ENCODE measurements at places on chromosomes 6 and 20.

DNA sequence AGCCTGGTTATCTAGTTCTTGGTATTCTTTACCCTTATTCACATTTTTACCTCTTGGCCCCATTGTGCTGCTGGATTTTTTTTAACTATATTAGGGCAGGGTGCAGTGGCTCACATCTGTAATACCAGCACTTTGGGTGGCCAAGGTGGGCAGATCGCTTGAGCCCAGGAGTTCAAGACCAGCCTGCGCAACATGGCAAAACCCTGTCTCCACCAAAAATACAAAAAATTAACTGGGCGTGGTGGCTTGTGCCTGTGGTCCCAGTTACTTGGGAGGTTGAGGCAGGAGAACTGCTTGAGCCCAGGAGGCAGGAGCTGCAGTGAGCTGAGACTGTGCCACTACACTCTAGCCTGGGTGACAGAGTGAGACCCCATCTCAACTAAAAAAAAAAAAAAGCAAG, 12.2 kb upstream of the TAF8 start:
- DNase-seq = no peak

DNA sequence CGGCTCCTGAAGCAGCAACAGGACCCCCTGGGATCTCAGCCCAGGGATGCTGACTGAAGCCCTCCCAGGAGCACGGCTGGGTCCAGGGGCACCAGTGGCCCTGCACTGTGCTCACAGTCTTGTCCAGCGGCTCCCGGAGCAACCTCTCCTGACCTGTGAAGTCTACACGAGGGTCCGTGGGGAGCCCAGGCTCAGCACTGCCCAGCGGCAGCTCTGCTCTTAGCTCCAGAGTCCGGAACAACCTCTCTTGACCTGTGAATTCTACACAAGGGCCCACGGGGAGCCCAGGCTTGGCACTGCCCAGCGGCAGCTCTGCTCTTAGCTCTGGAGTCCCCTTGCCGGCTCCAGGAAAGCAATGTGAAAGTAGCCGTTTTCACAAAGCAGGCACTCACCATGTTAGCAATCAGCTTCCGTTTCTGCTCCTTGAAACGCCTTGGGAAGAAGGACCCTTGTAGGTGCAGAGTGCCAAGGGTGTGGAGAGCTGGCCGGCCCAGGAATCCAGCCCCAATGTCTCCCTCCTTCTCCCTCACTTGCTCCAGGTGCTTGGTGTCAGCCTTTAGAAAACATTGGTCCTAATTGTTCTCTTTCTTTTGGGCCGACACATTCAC, 310.9 kb downstream of the CDH4 start:
- no peak for DNase-seq

DNA sequence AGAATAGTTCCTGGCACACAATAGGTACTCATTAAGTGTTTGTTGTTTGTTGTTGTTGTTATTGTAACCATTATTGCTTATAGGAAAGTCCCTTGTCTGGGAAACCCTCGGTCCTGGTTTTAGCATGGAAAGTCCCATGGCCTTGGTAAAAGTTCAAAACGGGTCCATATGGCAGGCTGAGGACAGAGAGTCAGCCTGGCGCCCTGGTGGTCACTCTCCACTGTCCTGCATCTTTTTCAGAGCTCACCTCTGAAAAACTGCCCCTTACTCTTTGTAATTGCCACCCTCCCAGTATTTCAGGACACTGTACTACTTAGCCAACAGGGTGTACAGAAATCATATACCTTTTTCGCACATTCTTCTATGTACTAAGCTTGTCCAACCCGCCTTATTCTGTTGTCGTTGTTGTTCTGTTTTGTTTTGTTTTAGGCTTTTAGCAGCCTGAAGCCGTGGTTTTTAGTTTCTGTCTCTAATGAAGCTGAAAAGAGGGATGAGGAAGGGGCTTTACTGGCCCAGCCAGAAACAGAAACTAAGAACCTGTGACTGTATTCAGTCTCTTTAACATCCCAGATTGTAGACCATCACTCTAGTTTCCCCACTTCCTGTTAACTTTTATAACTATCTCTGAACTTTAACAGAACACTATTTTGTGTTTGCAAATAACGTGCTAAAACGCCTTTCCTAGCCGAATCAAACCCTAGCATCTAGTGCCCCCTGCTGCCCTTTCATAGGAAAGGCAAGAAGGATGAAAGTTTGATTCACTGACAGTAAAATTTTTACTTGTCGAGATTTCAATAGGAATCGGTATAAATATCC, 7.6 kb upstream of the TMEM14A start:
- peak; percentile 22 for DNase-seq

DNA sequence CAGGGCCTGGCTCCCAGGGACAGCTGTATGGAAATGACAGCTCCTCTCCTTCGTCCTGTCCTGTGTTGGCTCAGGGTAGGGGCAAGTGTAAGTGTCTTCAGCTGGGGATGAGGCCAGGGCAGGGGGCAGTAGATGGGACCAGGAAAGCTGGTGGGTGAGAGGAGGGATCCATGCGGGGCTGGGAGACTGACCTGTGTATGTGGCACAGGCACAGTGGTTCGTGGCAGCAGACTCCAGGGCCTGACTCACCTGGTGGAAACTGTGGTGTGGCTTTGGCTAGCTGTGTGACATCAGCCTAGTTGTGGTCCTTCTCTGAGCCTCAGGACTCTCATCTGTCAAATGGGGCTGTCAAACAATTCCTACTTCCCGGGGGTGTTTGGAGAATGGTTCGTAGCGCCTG, 13.7 kb upstream of the SCRT2 start:
- DNase-seq = no peak

GRCh38 chr6:129504456-129504855, 205.5 kb downstream of the ARHGAP18 start:
- DNase-seq = no peak

DNA sequence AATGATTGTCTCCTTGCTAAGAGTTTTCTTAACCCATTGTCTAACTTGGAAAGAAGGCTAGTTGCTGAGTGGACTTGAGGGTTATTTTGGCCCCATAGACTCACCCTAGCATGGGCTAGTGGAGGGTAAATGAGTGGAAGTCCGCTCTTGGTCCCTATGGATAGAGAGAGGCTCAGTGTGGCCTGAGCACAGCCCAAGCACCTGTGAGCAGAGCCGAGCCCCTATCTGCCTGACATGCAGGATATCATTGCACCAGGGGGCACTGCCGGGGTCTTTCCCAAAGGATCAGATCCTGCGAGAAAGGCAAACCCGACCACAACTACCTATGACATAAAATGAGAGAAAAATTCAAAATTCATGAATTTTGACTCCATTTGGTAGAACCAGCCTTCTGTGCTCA, 70.6 kb upstream of the GGTLC1 start:
- no peak for DNase-seq

DNA sequence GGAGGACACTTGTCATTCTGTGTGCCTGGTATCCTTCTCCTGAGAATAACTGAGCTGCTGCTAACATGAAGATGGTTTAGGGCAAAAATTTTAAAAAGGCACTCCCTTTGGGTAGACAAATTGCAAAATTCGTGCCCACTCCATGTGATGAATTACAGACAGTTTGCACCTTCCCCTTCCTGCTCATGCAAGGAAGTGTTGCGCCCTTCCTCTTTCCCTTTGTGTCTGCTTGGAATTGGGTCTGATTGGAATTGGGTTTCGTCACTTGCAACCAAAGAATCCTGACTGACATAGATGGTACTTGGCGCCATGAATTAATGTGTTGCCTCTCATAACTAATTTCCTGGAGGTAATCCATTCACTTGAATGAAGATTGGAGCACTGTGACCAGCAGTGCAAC, 62.3 kb upstream of the SHLD1 start:
- DNase-seq = no peak

- no peak for DNase-seq
These were observed 33.2 kb upstream of the PHACTR3 start for GRCh38 chr20:59571151-59571550.

DNA sequence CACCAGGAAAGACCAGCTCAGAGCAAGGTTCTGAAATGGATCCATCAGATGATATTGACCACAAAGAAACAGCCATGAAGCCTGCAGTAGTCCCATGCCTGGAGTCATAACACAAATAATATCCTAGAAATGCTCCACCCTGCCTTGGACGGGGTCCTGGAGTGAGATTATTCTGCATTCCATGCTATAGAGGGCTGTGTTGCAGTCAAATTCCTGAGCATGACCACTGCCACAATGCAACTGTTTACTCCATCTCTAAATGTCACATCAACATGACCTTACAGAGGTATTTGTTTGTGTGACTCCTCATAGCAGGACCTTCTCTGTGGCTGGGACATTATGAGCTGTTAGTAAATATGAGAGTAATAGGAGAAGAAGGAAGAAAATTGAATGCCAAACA, 257.5 kb upstream of the TCF21 start:
- DNase-seq = no peak

DNA sequence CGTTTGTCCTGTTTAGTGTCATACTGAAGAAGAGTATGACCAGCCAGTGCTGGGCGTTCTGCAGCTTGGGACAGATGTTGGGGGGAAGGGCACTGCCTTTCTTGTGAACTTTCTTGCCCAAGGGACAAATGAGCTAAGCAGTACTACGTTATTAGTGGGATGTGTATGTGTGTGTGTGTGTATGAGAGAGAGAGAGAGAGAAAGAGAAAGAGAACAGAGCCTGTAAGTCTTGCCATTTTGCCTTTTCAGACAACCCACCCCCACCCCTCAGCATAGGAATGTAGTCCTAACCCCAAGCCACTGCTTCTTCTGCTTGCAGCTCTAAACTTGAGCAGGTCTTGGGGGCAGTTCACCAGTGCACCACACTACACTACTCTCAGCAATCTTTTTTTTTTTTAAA, 45.5 kb downstream of the E2F3 start:
- no peak for DNase-seq

DNA sequence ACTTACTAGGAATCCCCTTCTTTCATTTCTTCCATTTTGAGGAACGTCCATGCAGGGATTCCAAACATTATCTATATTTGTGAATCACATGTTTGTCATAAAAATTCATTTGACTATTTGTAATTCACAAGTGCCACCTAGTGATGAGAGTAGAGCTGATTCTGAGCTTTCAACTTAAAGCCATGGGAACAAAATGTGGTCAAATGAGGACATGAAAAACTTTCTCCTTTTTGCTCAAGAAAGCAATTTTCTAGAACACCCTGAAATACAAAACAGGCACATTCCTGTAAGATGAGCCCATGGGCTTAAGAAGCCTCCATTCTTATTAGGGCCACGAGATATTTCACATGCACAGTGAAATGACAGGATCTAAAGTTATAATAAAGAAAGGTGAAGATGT, 12.3 kb downstream of the MAP3K7 start:
- no peak for DNase-seq

DNA sequence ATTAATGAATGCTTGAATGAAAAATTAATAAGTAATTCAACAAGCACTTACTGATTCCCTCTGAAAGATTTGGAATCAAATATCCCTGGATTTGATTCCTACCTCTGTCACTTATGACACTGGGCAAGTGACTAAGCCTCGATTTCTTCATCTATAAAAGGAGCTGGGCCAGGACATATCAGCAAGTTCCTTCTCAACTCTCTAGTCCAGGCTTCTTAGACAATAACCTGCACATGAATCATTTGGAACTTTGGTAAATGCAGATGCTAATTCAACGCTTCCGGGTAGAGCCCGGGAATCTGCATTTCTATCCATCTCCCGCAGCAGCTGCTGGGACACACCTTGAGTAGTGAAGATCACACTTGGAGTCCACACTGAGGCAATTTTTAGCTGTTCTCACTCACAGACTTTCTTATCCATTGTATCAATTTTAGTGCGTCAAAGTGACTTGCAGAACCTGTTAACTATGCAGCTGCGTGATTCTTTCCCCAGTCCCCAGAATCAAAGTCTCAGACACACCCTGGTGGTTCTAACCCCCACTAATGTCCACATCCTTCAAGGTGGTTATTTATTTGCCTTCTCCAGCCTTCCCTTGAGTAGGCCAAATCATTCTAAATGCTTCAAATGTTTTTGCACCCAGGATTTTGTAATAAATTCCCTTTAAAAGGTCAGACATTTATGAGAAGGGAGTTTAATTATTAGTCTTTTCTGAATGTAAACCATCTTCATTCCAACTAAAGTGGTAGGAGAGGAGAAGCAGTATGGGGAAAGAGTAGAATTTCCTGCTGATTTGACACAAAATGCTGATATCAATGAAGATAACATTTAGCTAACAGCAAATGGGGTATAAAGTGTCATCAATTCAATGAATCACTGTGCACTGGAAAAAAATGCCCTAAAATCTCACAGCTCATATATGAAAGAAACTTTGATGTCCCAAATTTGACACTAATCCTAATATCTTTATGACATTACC, 26.0 kb upstream of the CCND3 start:
- no peak for DNase-seq

GRCh38 chr6:3962291-3963280, 113.4 kb downstream of the FAM50B start:
- no peak for DNase-seq

- DNase-seq = no peak
These were observed 21.0 kb upstream of the ATXN1 start for GRCh38 chr6:16782278-16782677.

- no peak for DNase-seq
These were observed 45.3 kb downstream of the RRBP1 start for GRCh38 chr20:17636523-17637412.

- DNase-seq = no peak
These were observed 158.2 kb upstream of the SUPT3H start for GRCh38 chr6:45535933-45536332.

DNA sequence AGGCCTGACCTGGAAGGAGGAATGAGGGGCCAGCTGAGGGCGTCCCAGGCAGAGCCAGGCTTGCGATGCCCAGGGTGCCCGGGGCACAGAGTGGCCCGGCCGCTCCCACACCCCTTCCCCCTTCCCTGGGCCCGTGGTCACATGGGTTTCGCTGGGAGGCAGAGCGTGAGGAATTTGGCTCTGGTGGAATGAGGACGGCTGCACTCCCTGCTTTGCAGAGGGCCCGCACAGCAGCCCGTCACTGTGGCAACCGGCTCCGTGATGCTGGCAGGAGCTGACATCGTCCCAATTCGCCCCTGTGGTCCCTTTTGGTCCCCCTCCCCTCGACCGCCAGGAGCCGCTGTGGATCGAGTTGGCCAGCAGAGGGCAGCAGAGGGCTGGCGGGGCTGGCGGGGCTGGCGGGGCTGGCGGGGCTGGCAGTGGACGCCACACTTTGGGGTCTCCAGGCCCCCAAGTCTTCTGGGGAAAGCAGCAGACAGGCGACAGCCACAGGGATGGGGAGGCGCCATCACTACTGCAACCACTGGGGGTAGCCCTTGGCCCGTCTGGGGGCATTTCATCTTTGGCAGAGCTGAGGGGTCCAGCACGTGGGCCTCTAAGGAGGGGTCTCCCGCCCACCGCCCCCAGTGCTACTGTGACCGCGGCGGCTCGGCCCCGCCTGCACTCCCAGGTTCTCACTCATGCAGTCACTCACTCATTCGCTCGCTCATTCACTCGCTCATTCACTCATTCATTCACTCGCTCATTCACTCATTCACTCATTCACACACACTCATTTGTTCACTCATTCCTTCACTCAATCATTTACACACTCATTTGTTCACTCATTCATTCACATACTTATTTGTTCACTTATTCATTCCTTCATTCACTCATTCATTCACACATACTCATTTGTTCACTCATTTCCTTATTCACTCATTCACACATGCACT, 49.7 kb upstream of the BHLHE23 start:
- DNase-seq = peak; percentile 45

GRCh38 chr20:63471981-63472831, at the start of gene KCNQ2:
Gene KCNQ2, minus strand, starts transcription at chr20:63472655. Its CDS starts 192 bp downstream, at chr20:63472463.
- DNase-seq = peak; percentile 71

All from D721Med (cell line).